Stimulated activated CD4-positive, alpha-beta T cell treated with anti-CD3 and anti-CD28 coated beads, Interleukin-1b, Interleukin-23, amount 100 ng/mL, for 4 hours (primary cell): ENCODE measurements at places on chromosomes 7 and 10.

- no peak for DNase-seq
These were observed 192.9 kb downstream of the EVX1 start for GRCh38 chr7:27435461-27435860.

GRCh38 chr7:102289057-102289456, 2.4 kb downstream of the SH2B2 start:
- no peak for DNase-seq

- no peak for DNase-seq
These were observed 74.4 kb upstream of the SFMBT2 start for GRCh38 chr10:7485244-7485556.

DNA sequence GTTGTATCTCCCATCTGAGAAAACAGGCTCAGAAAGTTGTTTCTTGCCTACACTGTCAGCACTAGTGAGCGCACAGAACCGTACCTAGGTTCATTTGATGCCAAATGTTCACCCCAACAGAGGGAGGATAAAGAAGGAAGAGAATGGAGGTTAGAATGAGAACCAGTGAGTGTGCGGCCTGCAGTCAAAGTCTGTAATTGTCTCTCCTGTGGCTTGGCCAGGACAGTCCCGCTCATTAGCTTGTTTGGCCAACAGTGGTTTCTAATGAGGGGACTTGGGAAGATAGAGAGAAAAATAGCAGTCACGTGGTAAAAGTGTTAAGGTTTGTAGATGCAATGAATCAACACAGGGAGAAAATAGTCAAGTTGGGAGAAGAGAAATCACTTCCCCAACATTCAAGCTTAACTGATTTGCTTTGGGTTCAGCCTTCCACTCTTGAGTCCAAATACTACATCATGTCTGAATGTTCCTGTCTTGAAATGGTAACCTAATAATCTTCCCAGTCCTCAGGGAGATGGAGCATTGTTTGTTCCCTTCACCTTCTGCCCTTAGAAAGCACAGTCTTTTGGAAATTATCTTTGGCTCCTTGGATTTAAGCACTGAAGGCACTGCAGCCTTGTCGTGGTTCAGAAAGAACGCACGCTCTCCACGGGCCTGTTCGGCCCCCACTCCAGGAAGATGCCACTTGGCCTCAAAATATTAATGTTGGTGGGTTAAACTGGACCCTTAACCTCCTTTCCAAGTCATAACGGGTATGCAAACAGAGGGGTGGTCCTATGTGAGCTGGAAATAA, 360.4 kb upstream of the ZNF32 start:
- DNase-seq = no peak

DNA sequence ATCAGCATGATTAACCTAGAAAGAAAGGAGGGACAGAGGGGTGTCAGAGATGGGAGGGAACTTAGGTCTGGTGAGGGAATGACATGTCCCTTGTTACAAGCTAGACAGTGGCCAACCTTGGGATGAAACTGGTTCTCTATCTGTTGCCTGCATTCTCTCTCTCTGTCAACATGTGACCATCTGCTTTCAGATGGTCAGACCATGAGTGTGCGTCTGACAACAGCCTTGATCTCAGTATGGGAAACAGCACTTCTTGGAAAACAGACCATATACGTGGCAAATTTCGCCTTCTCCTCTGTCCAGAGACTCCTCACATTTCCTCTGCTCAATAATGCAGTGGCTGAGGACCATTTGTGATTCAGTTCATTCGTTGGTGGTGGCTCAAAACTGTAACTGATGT, 845.9 kb downstream of the TYW1 start:
- DNase-seq = no peak

DNA sequence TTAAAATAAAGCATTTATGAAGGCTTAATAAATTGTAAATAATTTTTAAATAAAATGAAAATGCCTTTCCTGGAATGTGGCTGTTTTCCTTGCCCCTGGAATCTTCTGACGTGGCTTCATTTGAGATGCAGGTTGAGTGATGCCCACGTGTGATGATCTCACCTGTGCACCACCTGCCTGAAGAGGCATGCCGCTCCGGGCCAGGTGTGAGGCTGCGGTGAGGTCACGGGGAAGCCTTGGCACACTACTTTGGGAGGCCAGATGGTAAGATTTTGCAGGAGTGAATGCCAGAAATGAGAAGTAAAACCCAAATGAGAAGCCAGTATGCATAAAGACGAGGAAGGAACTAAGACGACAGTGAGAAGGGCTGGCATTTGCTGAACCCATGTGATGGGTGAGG, 36.2 kb downstream of the GOT1 start:
- no peak for DNase-seq

- no peak for DNase-seq
These were observed 22.9 kb upstream of the AQP1 start for GRCh38 chr7:30888747-30889146.

- no peak for DNase-seq
These were observed 6.0 kb downstream of the SEC23IP start for GRCh38 chr10:119898577-119898976.

- no peak for DNase-seq
These were observed 603.5 kb upstream of the NRP1 start for GRCh38 chr10:33938001-33938400.

GRCh38 chr7:4800926-4801838, 25.8 kb downstream of the AP5Z1 start:
- DNase-seq = no peak

GRCh38 chr10:21170216-21170615, 273.1 kb upstream of the NEBL start:
- no peak for DNase-seq

DNA sequence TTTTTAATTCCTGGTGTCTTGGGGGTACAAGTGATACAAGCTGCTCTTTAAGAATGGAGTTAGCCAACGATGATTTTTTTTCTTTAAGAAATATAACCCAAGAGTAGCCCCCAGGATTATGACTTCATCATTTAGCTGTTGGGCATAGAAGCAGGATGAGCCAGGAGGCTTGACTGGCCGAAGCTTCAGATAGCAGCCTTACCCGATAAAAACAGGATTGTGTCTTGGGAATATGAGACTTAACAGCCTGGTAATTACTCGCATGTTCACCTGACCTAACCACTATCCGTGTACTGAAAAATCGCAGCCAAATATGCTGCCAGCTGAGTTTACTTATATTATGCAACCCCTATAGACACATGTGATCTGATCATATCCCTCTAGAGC, 346.0 kb upstream of the BMPER start:
- DNase-seq = no peak

DNA sequence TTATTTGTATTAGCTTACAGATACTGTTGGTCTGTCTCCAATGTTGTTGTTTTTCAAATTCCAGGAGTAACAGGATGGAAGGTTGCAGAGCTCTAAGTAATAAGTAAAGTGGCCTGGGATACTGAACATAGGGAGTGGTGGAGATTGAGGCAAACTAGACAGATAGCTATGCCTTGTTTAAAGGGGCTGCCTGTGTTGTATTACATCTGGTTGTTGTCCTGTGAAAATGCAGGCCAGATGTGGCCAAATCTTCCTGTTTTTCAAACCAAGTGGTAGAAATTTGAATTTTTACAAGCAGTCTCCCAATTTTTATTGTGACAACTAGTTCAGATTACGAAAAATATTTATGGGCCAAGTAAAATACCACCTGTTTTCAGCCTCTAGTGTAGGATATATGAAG, 33.5 kb downstream of the BICC1 start:
- DNase-seq = no peak

GRCh38 chr10:58574058-58574457, 61.4 kb downstream of the BICC1 start:
- DNase-seq = no peak

- no peak for DNase-seq
These were observed 440.3 kb downstream of the POM121L12 start for GRCh38 chr7:53475776-53476175.

DNA sequence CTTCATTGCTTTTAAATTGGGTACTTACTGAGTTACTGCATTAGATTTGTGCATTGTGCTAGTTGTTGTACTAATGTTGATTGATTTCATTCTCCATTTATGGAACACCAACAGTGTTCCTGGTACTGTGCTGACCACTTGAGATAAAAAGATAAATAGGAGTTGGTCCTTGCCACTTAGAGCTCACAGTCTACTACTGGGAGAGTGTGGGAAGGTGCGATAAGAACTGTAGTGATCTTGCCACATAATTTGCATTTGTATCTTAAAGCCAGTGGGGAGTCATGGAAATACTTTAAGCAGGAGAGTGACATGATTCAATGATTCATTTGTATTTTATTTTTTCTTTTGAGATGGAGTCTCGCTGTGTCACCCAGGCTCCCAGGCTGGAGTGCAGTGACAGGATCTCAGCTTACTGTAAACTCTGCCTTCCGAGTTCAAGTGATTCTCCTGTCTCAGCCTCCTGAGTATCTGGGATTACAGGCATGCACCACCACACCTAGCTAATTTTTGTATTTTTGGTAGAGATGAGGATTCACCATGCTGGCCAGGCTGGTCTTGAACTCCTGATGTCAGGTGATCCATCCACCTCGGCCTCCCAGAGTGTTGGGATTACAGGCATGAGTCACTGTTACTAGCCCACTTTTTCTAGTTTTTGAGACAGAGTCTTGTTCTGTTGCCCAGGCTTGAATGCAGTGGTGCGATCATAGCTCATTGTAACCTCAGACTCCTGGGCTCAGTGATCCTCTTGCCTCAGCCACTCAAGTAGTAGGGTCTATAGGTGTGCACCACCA, 51.2 kb upstream of the TMEM248 start:
- DNase-seq = no peak

- no peak for DNase-seq
These were observed 522.7 kb upstream of the FZD8 start for GRCh38 chr10:36164556-36165504.

GRCh38 chr7:142670511-142670910, 78.8 kb upstream of the PRSS1 start:
- no peak for DNase-seq

- DNase-seq = no peak
These were observed 95.1 kb downstream of the LSMEM1 start for GRCh38 chr7:112575864-112576263.

GRCh38 chr7:105269397-105269796, 119.3 kb downstream of the SRPK2 start:
- no peak for DNase-seq
